H7 (cell line): ENCODE measurements at places on chromosomes 5 and 9.

- no peak for DNase-seq
Observed at GRCh38 chr5:110304176-110304575, 422.3 kb downstream of the TMEM232 start.

DNA sequence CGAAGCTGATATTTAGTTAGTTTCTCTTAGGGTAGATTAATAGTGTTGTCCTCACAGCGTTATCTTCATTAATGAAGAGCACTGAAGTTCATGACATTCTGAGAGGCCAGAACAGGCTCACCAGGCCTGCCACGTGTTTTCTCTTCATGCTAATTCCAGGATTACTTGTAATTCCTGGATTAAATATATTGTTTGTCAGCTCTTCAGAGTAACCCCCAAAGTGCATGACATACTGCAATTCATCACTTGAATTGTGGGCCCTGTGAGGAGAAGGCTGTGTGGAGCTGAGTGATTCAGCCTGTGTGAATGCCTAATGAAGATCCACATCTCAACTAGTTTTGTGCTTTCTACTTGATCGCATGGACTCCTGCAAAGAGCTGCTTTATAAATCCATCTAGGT lies 401.0 kb upstream of the ADAMTSL1 start:
- no peak for DNase-seq

DNA sequence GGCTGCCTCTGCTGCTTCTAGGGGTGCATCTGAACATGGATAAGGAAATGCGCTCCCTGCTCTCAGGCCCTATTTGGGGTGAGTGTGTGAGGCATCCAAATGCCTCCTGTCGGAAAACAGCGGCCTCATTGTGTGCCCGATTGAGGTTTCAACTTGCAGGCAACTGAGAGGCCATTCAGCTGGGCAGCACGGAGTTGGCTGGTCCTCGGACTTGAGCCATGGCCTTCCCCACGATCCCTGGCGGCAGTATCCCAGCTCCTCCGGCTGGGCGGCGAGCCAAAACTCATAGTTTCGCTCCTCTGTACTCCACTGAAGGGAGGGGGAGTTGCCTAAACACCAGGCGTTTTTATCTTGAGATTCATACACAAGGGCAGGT lies 597.3 kb upstream of the SGCD start:
- DNase-seq, result peak; percentile 44

- peak; percentile 24 for DNase-seq
Observed at GRCh38 chr9:97830884-97831829, 21.9 kb upstream of the FOXE1 start.

- no peak for DNase-seq
Observed at GRCh38 chr5:102312586-102313370, 16.7 kb upstream of the SLCO4C1 start.

DNA sequence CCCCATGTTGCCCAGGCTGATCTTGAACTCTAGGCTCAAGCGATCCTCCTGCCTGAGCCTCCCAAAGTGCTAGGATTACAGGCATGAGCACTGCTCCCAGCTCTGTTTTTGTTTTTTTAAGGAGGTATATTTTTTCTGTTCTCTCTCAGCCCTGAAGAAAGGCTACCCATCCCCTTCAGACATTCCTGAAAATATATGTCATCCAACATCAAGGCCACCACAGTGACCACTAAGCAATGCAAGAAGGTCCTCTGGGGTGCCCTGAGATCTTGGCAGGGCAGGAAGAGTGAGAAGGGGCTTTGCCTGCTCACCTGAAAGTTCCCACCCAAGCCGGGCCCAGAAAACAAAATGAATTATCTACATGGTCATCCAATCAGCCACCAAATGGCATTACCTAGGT lies 47.8 kb upstream of the IL17B start:
- DNase-seq, result no peak

GRCh38 chr9:83681490-83681889 lies 26.3 kb downstream of the UBQLN1 start:
- no peak for DNase-seq
